ENCODE measurements at places on chromosomes 2 and 18. TPM values are rescaled to one million over a fixed set of nuclear protein-coding genes. Genes with fewer than 3 reads are reported as not detected.

CFC1 gene
- total RNA-seq: not detected

POTEC gene
- total RNA-seq: not detected

PTGR3 gene
- 20.2 TPM for total RNA-seq

- H3K27me3 ChIP-seq: no peaks in the 10 kb centered on the region
- no peak overlapping the region for H3K4me3 ChIP-seq
- no peaks in the 10 kb centered on the region for H3K4me1 ChIP-seq
- H3K36me3 ChIP-seq: no peaks in the 10 kb centered on the region
- no peak overlapping the region for H3K27ac ChIP-seq
- no peak for DNase-seq
These were observed 18.3 kb downstream of the CLUL1 start for GRCh38 chr18:615092-615521.

GRCh38 chr2:101409699-101410098 is 22.4 kb upstream of the CREG2 start:
- no peaks in the 10 kb centered on the region for H3K36me3 ChIP-seq
- H3K27ac ChIP-seq: no peak overlapping the region
- H3K4me1 ChIP-seq: no peaks in the 10 kb centered on the region
- no peaks in the 10 kb centered on the region for H3K27me3 ChIP-seq

GRCh38 chr2:220143336-220143735 is 515.9 kb downstream of the SLC4A3 start:
- H3K27ac ChIP-seq: no peak overlapping the region
- peaks cover 2% of the 10 kb centered on the region for H3K36me3 ChIP-seq
- no peaks in the 10 kb centered on the region for H3K4me1 ChIP-seq
- DNase-seq: no peak

DNA sequence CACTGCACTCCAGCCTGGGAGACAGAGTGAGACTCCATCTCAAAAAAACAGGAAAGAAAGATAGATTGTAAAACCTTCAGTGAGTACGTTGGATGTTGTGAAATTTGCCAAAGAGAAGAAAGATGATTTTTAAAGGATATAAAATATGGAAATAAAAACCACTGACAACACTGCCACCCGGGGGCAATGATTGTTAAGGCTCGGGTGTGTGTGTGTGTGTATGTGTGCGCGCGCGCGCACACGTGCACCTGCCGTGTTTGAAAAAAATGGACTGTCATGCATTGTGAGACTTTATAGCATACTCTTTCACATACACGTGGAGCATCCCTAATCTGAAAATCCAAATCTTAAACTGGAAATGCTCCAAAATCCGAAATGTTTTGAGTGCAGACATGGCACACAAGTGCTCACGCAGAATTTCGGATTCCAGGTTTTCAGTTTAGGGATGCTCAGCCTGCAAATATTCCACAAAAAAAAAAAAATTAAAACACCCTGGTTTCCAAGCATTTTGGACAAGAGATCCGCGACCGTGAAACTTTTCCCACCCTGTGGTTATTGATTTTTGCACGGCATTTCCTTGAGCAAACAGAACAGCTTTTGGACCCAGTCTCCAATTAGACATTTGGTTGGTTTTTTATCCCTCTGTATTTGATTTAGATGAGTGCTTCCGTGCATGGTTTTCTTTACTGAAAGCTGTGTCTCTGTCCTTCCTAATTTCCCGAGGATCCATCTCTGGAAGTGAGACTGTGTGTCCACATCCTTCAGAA is 269.2 kb downstream of the AGAP1 start:
- H3K27me3 ChIP-seq: peaks cover 4% of the 10 kb centered on the region
- no peak for DNase-seq
- peaks cover 2% of the 10 kb centered on the region for H3K4me1 ChIP-seq
- H3K4me3 ChIP-seq: no peak overlapping the region

KIAA2012 gene
- total RNA-seq: not detected

All from activated naive CD8-positive, alpha-beta T cell treated with anti-CD3 and anti-CD28 coated beads for 36 hours (primary cell).